Left hindlimb (tissue), 1 donor: ENCODE measurements at places on chromosomes 1 and 21.

DNA sequence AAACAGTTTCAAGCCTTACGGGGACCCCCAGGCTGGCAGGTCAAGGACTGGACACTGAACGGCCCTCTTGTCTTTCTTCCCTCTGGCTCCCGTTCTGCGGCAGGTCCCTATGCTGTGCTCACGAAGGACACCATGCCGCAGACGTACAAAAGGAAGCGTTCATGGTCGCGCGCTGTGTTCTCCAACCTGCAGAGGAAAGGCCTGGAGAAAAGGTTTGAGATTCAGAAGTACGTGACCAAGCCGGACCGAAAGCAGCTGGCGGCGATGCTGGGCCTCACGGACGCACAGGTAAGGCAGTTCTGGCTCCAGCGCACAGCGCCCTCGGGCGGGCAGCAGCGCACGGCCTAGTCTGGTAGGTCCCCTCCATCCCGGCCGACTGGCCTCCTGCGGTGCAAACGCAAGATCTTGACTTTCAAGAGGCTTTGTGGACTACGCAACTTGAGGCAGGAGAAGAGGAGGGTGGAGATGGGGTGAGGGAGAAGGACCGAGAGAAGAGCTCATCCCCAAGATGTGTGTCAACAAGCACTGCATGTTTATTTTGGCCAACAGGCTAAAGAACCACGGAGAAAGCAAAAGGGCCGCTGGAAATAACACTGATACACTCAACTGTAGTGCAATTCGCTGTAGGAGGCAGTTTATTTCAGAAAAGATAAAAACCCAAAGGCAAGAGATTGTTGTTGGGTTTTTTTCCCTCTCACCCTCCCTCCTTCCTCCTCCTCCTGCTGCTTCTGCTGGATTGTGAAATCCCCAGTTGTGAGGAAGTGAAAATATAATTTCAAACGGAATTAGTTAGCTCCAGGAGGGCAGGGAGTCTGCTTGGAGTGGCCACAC lies 3.0 kb downstream of the HLX start:
- DNase-seq = no peak

- no peak for DNase-seq
Measured at GRCh38 chr1:3959361-3959760, 59.3 kb upstream of the C1orf174 start.

- no peak for DNase-seq
Measured at GRCh38 chr1:173954179-173954578, 37.1 kb upstream of the SERPINC1 start.

DNA sequence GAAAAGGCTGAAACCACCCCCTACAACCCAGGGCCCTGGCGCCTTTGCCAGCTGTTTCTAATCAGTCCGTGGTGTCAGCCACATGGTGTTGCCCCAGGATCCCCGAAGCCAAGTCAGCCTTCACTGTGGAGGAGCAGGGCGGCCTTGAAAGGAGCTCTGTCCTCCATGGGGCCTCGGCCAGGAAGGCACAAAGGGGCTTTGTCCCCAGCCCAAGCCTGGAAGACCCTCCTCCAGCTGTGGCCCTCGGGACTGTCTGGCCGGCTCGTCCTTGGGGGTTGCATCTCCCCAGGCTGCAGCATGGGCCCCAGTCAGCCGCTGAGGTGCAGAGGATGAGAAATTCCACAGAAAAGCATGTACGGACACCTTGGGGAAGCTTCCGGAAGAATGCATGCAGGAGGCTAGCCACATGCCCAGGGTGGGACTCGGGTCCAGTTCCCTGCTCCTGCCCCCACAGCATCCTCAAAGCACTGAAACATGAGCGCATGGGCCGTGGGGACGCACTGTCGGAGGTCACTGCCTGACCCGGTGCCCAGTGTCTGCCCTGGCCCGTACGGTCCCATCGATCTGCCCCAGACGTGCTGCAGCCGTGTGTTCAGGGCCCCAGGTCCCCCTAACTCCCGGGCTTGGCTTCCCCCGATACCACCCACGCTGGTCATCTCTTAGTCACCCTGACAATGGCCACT lies 38.6 kb upstream of the POFUT2 start:
- peak; percentile 55 for DNase-seq

DNA sequence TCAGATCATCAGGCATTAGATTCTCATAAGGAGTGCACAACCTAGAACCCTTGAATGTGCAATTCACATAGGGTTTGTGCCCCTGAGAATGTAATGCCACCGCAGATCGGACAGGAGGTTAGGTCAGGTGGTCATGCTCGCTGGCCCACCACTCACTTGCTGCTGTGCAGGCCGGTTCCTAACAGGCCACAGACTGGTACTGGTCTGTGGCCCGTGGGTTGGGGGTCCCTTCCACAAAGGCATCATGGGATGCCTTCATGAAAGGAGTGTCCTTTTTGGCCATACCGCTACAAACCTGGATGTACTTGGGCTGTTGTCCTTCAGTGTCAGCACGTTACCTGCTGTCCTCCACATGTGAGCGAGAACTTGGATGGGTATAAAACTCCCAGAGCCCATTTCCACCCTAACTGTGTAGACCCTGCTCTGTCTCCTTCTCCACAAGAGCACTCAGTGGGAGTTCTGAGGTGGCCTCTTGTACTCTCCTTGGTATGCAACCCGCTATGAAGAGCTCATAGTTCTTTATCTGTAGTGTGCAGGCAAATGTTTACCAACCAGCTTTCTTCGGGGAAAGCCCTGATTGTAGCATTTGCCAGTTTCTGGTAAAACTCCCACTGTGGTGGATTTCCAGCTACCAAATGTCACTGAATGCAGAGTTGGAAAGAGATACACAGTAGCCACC lies 41.7 kb upstream of the SLC19A1 start:
- no peak for DNase-seq
